ENCODE measurements at places on chromosomes 13 and 19. TPM values are rescaled to one million over a fixed set of nuclear protein-coding genes. Genes with fewer than 3 reads are reported as not detected.
A peak's percentile ranks its signal among the peaks of the same experiment; 100 is the strongest.

ZNF225 gene
- polyA plus RNA-seq: 3.3 TPM

GRCh38 chr19:18809149-18809868 lies 18.2 kb upstream of the COMP start:
- no peaks in the 10 kb centered on the region for H3K36me3 ChIP-seq
- no peak overlapping the region for H3K4me3 ChIP-seq
- H3K4me1 ChIP-seq: peaks cover 2% of the 10 kb centered on the region
- H3K27me3 ChIP-seq: peaks cover 6% of the 10 kb centered on the region
- DNase-seq: no peak

DNA sequence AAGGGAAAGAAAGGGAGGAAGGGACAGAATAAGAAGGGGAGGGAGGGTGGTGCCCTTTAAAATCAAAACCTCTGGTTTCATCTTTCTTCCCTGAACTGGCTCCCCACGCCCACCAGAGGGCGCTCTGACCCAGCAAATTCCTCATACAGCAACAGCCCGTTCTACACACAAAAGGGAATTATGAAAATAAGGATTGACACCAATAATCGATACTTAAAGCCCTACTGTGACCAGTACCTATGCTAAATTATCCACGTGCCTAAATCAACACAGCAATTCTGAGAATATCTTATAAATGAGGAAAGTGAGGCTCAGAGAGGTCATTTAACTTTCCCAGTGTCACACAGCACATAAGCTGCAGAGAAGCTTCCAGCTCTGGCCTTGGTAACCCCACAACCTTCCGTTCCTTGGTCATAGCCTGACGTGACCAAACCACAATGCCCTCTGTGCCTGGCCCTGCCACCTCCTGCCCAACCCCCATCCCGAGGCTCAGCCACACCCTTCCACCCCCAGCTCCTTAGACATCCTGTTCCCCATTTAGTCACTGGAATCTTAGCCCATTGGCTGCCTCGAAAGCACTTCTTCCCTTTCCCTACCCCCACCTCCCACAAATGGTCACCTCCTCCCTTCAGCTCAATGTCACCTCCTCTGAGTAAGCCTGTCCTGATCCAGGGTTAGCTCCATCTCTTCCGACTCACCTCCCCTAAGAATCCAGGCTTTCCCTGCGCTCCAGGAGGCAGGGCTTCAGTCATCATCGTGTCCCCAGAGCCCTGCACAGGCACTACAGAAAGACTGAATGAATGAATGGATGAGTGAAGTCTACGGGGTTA lies 34.2 kb upstream of the PNMA8B start:
- peak overlapping the region; percentile 73 for H3K27ac ChIP-seq
- peaks cover 31% of the 10 kb centered on the region for H3K4me1 ChIP-seq
- peak; percentile 79 for DNase-seq
- no peaks in the 10 kb centered on the region for H3K27me3 ChIP-seq

GRCh38 chr13:106115081-106115480 lies 420.4 kb downstream of the EFNB2 start:
- no peak overlapping the region for H3K27ac ChIP-seq
- no peaks in the 10 kb centered on the region for H3K36me3 ChIP-seq
- H3K4me1 ChIP-seq: no peaks in the 10 kb centered on the region
- H3K27me3 ChIP-seq: peaks cover 22% of the 10 kb centered on the region
- no peak overlapping the region for H3K4me3 ChIP-seq

Measured in naive thymus-derived CD8-positive, alpha-beta T cell (primary cell).